Stimulated activated CD4-positive, alpha-beta T cell treated with anti-CD3 and anti-CD28 coated beads, Interleukin-1b, Interleukin-23, amount 100 ng/mL, for 1 hour (primary cell): ENCODE measurements at places on chromosomes 5 and 9.

DNA sequence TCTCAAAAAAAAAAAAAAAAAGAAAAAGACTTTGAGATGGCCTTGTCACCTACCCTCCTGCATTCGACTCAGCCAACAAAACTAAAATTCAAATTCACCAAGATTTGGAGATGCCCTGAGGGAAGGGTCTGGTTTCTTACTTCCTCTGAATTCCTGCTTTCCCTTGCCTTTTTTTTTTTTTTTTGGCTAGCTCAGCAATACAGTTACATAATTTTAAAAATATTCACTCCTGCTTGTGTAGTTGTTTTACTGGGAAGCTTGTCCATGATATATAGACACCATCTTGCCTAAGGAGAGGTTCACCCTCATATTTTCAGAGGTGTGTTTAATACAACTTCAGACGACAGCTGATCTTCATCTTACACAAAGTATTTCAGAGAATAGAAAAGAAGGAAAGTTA lies 21.3 kb upstream of the SERINC5 start:
- no peak for DNase-seq

- no peak for DNase-seq
Observed at GRCh38 chr5:133082128-133082527, 30.3 kb downstream of the HSPA4 start.

- no peak for DNase-seq
Observed at GRCh38 chr5:180070756-180071530, 616 bp downstream of the RNF130 start.

GRCh38 chr9:131478421-131478868 lies 24.3 kb upstream of the POMT1 start:
- peak; percentile 39 for DNase-seq

- no peak for DNase-seq
Observed at GRCh38 chr9:85892401-85892800, 48.5 kb upstream of the NAA35 start.

DNA sequence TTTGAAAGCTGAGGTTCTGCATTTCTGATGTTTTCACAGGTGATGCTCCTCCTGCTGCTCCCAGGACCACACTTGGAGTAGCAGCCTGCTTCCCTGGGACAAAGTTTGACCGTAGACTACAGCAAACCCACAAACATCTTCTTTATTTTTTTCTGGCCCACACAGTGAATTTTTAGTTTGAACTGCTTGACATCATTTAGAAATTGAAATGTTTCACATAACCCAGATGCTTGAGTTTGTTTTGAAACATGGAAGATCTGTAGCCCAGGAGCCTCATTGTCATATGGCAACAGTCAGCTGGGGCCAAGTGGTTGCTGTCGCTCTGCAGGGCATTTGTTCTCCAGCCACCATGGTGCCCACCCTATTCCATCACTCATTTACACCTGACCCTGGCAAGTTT lies 8.4 kb downstream of the SH3TC2 start:
- no peak for DNase-seq

DNA sequence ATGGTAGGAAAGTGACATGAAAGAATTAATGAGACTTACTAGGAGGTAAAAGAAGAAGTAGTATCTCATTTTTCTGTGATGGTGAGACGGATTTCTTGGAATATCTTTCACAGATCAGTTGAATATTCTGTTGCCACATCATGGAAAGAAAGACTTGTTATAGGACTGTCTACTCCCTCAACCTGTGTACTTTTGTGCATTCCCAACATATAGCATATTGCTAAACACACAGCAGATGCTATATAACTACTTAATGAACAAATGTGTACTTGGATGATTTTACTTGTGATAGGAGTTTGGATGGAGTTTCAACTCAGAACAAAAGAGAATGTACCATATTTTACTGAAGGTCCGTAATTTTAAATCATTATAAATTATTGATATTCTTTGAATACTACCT lies 128.5 kb downstream of the LURAP1L start:
- no peak for DNase-seq

DNA sequence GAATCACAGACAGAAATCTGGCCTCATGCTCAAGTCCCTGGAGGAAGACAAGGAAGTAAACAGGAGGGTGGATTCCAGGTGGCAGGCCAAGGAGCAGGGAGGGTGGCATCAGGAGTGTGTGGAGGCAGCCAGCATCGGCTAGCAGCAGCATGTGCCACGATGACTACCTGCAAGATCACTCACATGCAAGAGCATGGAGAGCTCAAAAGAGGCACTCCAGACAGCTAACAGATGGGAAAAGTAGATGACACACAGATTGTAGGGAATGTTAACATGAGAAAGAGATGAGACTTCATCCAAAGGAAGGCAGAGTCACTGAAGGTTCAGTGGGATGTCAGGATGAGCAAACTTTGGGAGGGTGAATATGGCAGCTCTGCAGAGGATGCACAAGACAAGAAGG lies 104.3 kb downstream of the SEMA5A start:
- no peak for DNase-seq

GRCh38 chr5:131945551-131946168 lies at the start of gene MEIKIN:
Gene MEIKIN (minus strand): TSS chr5:131945663. CDS start chr5:131945505, 158 bp downstream.
- no peak for DNase-seq

GRCh38 chr9:21336457-21336856 lies 1.3 kb upstream of the KLHL9 start:
- DNase-seq: no peak

DNA sequence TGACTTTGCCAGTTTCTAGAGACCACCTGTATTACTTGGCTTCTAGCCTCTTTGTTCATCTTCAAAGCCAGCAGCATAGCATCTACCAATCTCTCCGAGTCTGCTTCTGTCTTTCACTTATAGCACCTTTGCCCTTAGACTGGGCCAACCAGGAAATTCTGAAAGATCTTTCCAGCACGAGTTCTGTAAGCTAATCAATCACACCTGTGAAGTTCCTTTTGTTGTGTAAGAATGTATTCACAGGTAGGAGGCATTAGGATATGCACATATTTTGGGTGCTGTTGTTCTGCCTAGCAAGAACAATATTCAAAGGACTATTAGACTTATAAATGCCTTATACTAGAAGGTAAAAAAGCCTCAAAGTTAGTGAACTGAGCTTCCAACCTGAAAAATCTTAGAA lies 232.1 kb downstream of the CDH12 start:
- DNase-seq: no peak

- DNase-seq: no peak
Observed at GRCh38 chr9:114264806-114265550, 57.9 kb upstream of the ORM1 start.

DNA sequence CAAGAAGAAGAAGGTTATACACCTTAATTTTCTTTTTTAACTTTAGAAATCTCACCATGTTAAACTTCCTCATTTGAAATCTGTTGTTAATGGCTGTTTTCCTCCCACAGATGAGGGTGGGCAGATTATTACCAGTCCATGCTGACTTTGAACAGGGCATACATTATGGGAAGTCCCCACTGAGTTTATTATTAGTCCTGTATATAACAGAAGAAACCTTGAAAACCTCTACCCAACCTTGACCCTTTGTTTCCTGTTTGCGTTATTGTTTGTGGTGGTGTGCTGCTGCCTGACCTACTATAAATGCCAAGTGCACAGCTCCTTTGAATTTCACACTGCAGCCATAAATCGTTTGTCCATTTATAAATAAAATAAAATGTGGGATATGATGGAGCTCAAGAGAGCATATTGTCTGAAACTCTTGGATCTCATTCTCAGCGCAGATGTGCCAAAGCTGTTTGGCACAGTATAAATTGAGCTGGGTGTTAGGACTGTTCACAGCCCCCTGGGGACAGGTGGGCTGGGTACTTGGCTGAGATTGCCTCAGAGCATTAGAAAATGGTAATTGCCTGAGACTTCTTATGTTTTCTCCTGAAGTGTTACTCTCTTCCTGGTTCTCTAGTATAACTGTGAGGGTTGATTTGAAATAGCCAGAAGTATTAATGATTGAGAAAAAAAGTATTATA lies 139.6 kb downstream of the SPATA31D1 start:
- DNase-seq: no peak

- no peak for DNase-seq
Observed at GRCh38 chr9:70013598-70014196, 30.0 kb upstream of the MAMDC2 start.

- DNase-seq: no peak
Observed at GRCh38 chr5:108730617-108731340, 16.9 kb upstream of the FER start.

DNA sequence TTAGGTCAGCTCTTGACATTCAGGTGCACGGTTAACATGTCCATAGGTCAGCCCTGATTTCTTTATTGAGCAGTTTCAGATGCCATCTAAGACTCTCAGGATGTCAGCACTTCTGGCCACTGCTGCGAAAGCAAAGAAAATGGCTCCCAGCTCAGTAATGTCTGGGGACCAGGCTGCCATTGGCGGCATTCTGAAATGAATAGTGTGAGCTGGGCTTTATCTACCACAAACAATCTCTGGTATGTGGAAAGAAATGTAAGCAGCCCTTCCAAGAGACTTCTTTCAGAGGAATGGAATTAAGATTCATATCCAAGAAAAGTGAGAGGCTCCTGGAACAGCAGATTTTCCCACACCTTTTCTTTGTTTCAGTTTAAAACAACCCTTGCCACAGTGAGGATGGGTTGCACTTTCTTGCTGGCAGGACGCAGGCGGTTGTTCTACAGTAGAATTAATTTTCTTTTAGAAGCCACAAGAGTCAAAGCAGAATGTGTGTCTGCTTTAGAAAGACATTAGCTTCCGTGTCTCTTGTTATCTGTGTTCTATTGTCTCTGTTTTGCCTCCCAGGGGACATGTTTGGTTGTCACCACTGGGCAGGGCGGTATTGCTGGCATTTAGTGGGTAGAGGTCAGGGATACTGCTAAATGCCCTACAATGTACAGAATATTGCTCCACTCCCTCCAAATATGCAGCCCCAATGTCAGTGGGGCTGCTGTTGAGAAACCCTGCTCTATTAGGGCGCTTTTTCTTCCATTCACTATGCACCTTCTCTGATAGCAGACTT lies 149.9 kb upstream of the ANKH start:
- no peak for DNase-seq

DNA sequence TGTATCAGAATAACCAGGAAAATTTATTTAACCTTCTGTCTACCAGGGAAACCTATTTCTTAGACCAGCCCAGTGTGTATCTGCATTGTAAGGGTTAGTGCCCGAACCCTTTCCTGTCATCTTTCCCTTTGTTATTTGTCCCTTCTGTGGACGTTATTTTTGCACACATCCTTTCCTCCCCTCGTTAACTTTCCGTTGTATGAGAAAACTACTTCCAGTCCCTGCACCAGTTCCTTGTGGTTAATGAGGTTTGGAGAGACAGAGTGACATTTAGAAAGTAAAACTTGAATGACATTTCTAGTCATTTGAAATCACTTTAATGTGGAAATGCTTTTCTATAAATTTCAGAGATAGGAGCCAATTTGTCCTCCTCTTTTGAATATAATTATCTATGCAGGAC lies 4.3 kb upstream of the IFNB1 start:
- no peak for DNase-seq

DNA sequence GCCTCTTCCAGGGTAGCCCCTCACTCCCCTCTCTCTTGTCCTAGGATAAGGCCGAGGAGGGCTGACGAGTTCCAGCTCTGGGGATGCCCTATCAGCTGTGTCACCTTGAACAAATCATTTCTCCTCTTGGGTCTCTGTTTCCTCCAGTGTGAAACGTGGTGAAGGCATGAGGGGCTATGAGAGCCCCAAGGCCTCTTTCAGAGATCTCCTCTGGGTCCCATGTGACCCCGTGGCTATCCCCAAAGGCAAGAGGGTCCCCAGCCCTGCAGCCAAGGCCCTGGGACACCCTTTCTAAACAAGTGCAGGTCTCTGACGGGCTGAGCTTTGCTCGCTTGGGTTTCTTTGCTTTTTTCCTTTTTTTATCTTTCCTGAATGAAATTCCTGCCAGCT lies 25.5 kb upstream of the SPTLC1 start:
- no peak for DNase-seq

DNA sequence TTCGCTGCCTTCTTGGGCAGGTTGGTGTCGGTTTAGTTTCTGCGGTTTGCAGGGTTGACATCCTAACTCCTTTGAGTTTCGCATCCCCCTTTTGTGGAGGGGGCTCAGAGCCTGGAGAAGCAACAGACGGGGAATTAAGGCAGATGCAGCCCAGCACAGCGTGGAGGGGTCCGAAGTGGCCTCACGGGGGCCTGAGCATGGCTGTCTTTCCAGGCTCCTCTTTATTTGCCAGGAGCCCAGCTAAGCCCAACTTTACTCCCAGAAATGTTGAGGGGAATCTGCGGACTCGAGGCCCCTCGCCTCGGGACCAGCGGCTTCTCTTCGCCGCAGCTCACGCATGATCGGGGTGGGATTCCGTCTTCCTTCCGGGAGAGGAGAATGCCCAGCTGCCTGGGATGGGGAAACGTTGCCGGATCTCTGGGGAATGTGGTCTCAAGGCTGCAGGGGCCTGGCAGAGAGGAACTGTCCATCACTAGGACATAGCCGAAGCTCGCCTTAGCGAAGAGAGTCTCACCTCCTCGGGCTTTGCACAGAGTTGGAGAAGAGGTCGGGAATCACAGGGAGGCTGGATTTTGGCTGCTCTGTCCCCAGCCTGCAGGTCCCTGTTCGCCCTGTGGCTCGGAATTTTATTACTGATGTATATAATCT lies 1.3 kb downstream of the RAI14 start:
- no peak for DNase-seq

DNA sequence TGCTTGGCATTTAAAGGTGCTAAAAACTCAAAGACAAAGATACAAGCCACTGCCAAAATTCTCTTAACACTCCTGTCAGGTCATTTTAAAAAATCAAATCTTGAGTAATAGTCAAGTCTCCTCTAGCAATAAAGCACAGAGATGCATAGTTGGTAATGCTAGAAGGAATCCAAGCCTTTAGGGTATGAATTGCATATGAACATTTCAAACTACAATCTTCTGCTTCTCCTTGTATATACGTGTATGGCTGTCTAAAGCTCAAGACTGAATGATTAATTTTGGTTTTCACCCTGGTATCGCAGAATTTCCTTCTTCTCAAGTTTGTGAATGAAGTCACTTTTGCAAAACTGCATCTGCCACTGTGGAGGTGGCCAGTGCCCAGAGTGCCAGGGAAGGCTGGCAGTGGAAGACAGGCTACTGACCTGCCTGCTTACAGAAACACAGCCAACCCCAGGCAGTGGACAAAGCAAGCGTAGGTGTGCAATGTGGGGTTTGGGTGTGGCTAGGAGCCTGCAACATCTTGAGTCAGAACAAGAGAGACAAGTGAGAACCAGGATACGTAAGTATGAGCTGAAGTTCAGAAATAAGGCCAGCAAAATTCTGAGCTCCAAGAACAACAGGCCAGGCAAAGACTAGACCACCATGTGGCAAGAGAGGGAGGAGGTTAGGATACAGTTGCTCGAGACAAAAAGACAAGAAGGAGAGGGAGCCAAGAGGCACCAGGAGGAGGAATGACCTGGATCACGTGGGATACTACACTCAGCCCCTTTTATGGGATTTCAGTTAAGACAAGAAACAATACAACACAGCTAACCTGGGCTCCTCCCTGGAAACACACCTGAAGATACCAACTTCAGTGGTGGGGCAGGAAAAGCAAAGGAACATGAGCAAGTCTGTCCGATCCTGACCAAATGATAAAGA lies 22.6 kb downstream of the MYO10 start:
- no peak for DNase-seq

- DNase-seq: no peak
Observed at GRCh38 chr5:138263581-138263980, 10.8 kb downstream of the GFRA3 start.

GRCh38 chr5:63125862-63126261 lies 547.2 kb downstream of the LRRC70 start:
- DNase-seq: no peak
